ENCODE measurements at places on chromosomes 5 and 9.

- DNase-seq, result no peak
Measured at GRCh38 chr5:117588611-117589010, 1014.0 kb upstream of the SEMA6A start.

DNA sequence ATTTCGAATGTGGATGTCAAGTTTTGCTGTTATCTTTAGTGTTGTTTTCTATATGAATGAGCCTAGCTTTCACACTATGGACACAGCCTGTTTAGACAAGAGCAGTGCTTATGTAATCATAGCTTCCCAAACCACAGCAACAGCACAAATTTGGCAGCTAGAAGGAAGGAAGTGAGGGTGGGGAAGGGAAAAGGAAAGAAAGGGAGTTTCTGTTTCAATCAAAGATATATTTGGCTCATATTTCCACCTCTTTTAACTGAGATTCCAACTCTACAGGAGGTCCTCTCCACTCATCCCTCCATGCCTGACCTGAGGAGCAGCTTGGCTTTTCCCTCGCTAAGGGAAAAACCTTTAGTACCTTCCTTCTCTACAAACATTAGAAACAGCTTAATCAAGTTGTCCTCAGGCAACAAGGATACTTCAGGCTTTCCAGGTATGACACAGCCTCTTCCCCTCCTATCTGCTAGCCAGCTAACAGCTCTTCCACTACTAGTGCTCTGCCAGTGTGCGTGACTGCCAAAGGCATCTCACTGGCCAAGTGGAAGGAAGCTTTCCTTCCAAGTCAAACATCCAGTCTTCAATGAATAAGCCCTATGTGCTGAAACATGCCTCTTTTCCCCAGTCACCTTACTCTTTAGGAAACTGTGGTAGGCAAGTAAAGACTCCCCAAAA lies 268.6 kb upstream of the PTGER4 start:
- no peak for DNase-seq

DNA sequence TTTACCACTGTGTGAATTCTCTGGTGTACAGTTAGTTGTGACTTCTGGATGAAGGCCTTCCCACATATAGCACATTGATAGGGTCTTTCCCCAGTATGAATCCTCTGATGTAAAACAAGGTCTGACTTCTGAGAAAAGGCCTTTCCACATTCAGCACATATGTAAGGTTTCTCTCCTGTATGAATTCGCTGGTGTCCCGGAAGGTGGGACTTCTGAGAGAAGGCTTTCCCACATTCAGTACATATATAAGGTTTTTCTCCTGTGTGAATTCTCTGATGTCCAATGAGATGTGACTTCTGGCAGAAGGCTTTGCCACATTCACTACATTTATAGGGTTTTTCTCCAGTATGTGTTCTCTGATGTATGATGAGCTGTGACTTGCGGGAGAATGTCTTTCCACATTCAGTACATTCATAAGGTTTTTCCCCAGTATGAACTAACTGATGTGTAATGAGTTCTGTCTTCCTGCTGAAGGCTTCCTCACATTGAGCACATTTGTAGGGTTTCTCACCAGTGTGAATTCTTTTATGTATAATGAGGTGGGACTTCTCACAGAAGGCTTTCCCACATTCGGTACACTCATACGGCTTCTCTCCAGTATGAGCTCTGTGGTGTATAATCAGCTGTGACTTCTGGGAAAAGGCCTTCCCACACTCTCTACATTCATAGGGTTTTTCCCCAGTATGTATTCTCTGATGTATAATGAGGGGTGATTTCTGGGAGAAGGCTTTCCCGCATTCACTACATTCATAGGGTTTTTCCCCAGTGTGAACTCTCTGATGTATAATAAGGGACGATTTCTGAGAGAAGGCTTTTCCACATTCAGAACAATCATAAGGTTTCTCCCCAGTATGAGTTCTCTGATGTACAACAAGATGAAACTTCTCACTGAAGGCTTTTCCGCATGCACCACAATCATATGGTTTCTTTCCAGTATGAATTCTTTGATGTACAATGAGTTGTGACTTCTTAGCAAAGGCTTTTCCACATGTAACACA lies 9.1 kb downstream of the ZNF300 start:
- no peak for DNase-seq

DNA sequence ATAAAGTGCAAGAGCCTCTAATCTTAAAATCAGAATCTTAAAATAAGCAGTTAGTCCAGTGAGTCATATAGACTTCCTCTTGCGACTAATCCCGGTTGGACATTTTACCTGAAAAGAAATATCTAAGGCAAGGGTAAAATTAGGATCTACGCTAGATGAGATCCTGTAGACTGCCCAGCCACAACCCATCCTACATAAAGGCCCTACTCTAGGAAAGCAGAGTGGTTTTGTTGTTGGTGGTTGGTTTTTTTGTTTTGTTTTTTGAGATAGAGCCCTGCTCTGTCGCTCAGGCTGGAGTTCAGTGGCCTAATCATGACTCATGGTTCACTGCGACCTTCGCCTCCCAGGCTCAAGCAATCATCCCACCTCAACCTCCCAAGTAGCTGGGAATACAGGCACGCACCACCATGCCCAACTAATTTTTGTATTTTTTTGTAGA lies 6.9 kb downstream of the TSC1 start:
- DNase-seq, result no peak

- DNase-seq, result no peak
Measured at GRCh38 chr5:158881091-158881880, 218.4 kb downstream of the EBF1 start.

GRCh38 chr9:97419309-97419867 lies 7.5 kb downstream of the TDRD7 start:
- no peak for DNase-seq

- DNase-seq, result no peak
Measured at GRCh38 chr9:104635456-104635855, 17.5 kb upstream of the OR13C9 start.

- no peak for DNase-seq
Measured at GRCh38 chr5:80059354-80059980, 24.3 kb downstream of the THBS4 start.
